ENCODE measurements at places on chromosomes 7 and 10. TPM values are rescaled to one million over a fixed set of nuclear protein-coding genes. Genes with fewer than 3 reads are reported as not detected.

Gene SDK1
- total RNA-seq: 0.44 TPM

Gene CCDC7
- total RNA-seq: 7.4 TPM

Gene GLI3
- 12.9 TPM for total RNA-seq

Gene ANXA7
- 56.0 TPM for total RNA-seq

Gene CALML5
- not detected for total RNA-seq

Gene POLL
- 14.1 TPM for total RNA-seq

Gene VCL
- total RNA-seq: 181 TPM

Gene TRIM50
- not detected for total RNA-seq

Gene GATA3
- 0.34 TPM for total RNA-seq

Gene TLX1
- total RNA-seq: not detected

Gene STEAP4
- 40.5 TPM for total RNA-seq

Gene FLNC
- 94.0 TPM for total RNA-seq

All from cardiac ventricle fibroblast (primary cell).